ENCODE measurements at places on chromosomes 7 and 10.

GRCh38 chr7:79304711-79305110 lies 148.8 kb downstream of the MAGI2 start:
- DNase-seq = no peak

DNA sequence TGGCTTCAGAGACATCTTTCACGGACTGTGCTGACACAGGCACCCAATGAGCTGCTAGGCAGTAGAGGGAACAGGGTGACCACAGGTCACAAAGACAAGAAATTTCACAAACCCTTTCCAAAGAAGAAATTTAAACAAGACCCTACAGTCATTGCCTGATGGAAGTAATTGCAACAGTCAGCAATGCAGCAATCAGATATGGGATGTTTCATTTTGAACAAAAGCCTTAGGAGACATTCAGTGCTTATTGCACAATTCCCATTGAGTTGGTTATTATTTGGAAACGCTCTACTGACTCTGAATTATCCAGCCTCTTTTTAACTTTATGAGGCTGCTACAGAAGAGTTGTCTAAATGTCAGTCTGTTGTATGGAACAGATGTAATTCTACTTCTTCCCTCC lies 85.5 kb downstream of the ETV1 start:
- DNase-seq = no peak

DNA sequence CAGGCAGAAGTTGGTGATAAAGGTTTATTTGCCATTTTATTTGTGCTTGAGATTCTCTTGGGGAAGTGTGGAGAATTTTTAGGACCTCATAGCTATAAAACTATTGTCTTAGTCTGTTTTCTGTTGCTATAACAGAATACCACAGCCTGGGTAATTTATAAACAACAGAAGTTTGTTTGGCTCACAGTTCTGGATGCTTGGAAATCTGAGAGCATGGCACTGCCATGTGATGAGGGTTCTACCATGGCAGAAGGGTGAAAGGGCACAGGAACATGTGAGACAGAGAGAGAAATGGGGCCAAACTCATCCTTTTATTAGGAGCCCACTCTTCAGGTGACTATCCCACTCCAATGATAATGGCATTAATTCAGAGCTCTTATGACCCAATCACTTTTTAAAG lies 12.3 kb downstream of the SUN3 start:
- DNase-seq = no peak

DNA sequence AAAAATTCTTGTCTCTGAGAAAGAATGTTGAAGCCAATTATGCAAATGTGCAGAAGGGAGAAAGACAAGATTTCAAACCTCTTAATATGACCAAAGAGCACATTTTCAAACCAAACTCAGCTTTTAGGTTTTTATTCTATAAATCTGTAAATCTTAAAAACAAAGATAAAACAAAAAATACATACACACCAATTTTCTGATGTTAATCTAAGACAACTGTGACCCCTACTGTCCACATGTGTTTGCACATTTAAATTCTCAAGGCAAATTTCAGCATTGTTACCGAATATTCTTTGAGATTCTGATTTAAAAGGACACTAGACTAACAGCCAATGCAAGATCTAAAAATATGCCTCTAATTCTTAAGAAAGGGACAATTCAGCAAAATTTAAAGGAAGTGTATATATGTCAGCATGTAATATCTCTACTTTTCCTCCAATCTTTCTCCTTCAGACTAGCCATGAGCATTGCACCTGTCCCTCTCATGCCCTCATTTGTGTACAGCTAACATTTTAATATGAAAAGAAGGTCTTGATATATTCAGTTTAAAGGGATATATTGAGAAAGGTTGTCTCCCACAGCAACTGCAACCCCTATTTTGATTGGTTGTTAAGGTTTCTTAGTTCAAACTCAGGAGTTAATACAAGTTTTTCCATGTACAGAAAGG lies 417.9 kb downstream of the IPMK start:
- DNase-seq = no peak

DNA sequence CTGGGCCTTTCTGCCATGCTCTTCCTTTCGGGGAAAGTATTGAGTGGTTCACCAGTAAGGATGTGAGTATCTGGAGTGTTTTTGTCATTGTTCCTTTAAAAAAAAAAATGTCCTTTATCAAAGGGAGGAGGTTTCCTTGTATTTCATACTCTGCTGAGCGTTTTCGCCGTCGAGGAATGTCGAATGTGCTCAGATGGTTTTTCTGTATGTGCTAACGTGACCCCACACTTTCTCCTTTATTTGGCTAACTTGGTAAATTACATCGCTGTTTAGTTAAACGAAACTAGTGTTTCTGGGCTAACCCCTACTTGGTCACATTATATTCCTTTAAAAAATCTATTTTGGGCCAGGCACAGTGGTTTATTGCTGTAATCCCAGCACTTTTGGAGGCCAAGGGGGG lies 45.9 kb downstream of the INPP5A start:
- DNase-seq = no peak

- no peak for DNase-seq
These were observed 62.7 kb downstream of the CALML3 start for GRCh38 chr10:5587151-5588079.

GRCh38 chr10:16653224-16653623 lies 131.5 kb upstream of the C1QL3 start:
- DNase-seq = no peak

DNA sequence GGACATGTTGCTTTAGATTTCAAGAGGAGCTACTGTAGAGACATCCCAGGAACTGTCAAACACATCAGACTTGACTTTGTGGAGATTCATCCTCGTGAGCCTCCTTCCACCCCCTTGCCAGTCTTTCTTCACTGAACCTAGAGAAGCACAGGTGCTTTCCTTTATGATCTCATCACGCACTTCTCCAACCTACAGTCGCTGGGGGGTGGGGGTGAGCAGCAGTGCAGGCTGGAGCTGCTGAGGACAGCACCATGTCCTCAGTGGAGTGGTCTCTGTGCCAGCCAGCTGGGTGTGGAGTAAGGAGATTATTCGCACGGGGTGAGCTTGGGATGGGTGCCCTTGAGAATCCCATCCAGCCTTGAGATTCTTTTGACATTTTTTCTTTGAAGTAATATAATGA lies 88.1 kb downstream of the VOPP1 start:
- DNase-seq = no peak
